ENCODE measurements at places on chromosomes 7 and 10.

DNA sequence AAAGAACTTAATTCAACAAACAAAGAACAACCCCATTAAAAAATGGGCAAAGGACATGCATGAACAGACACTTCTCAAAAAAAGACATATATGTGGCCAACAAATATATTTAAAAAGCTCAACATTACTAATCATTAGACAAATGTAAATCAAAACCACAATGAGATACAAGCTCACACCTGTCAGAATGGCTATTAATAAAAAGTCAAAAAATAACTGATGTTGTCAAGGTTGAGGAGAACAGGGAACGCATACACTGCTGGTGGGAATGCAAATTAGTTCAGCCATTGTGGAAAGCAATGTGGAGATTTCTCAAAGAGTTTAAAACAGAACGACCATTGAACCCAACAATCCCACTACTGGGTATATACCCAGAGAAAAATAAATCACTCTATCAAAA is 19.1 kb downstream of the ZFAND4 start:
- no peak for DNase-seq

GRCh38 chr10:119497243-119497642 is 45.3 kb downstream of the RGS10 start:
- no peak for DNase-seq

- DNase-seq = no peak
These were observed 38.6 kb downstream of the NEBL start for GRCh38 chr10:20858292-20859124.

- DNase-seq = no peak
These were observed 77.5 kb upstream of the NPVF start for GRCh38 chr7:25305831-25306230.

- no peak for DNase-seq
These were observed 194.4 kb downstream of the CXCL12 start for GRCh38 chr10:44190541-44190940.

GRCh38 chr7:48887500-48887899 is 36.8 kb upstream of the CDC14C start:
- DNase-seq = no peak

- DNase-seq = peak; percentile 66
These were observed 13.7 kb downstream of the RPS24 start for GRCh38 chr10:78047314-78047891.

GRCh38 chr7:84104826-84105225 is 89.8 kb downstream of the SEMA3A start:
- no peak for DNase-seq

- no peak for DNase-seq
These were observed 131.6 kb upstream of the EFCAB10 start for GRCh38 chr7:105712877-105713276.

DNA sequence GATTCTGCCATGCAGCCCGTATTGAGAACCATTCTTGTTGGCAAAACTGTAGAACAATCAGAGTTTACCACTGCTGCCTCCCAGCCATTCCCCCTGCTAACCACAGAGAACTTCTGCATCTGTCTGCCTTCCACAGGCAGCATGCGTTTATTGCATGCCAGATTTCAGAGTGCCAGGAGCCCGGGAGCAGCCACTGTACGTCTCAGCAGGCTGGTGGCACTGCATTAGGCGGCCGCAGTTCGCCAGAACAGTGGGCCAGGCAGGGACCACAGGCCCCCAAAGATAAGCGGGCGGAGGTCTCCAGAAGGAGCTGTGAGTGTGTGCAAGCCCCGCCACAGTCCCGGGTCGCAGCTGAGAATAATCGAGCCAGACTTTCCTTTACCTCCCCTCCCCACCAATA is 31.8 kb downstream of the ZNF467 start:
- DNase-seq = no peak

GRCh38 chr7:106309362-106309761 is 24.6 kb upstream of the NAMPT start:
- no peak for DNase-seq

DNA sequence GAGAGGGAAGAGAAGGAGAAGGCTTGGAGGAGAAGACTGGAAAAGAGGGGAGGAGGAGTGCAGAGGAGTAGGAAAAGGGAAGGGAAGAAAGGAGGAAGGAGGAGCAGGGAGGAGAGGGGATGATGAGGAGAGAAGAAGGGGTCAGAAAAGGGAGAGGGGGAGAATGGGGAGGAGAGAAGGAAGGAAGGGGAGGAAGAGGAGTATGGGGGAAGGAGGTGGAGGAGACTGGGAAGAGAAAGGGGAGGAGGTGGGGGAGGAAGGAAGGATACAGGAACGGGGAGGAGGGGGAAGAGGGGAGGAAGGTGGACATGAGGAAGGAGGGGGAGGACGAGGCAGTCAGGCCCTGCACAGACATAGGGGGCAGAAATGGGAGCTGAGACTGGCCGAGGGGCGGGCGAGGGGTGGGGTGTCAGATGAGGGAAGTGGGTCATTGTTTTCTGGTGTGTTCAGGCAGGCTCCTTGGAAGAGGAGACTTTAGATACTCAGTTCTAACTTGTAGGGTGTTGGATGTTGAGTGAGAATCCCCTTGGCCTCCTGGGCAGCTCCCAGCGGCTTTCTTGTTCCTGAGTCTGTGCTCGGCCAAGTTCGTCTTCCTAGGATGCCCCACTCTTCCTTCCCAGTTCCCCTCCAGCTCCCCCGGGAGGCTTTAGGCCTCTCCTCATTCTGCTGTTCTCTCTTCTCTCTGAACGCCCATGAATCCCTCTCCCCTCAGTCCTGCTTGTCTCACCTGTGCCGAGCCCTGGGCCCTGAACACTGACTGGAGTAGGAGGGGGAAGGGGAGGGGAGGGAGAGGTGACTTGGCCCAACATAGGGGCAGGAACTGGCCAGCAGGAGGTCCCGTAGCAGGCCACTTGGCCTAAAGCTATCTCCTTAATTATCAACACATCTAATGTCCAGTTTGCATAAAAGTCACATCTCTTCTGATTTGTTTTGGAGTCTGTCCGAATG is 12.8 kb upstream of the CRHR2 start:
- DNase-seq = no peak

DNA sequence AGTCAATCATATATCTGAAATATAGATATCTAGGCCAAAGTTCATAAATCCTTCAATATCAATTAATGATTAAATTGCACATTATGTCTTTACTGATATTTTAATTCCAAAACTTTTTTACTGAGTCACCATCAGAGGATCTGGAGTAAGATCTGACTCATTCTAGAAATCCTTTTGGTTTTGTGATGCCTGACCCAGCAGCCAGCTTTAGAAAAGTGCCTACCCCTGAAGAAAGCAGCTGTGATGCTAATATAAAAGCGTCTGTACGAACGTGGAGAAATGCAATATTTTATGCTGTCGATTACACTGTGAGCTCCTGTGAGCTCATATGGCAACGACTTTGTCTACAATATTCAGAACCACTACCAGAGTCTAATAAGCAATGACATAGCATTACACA is 142.5 kb upstream of the LRRTM3 start:
- DNase-seq = no peak

GRCh38 chr10:65497837-65498236 is 1428.0 kb upstream of the LRRTM3 start:
- DNase-seq = no peak

DNA sequence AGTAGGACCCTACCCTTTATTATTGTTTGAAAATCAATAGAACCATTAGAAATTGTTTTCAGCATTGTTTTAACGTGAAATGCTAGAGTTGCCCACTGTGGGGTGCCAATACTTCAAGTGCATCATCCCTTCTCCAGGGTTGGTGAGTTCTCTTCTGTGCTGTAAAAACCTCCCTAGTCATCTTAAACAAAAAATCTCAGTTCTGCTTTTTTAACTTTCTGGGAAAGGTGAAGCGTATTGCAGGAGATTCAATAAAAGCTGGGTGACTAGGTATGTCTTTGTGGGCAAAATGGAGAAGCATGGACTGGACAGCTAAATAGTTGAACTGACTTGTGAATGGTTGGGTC is 699.1 kb downstream of the SUGCT start:
- DNase-seq = no peak

- no peak for DNase-seq
These were observed 81.3 kb upstream of the SFMBT2 start for GRCh38 chr10:7491949-7492659.

GRCh38 chr7:98256431-98256830 is 4.4 kb upstream of the TECPR1 start:
- no peak for DNase-seq

GRCh38 chr7:148723846-148724245 is 25.1 kb downstream of the CUL1 start:
- no peak for DNase-seq

- peak; percentile 32 for DNase-seq
These were observed 481.5 kb upstream of the AKR1E2 start for GRCh38 chr10:4344492-4344994.

- DNase-seq = peak; percentile 81
These were observed 74.8 kb downstream of the DNAJB6 start for GRCh38 chr7:157411580-157411979.

- DNase-seq = no peak
These were observed 351.2 kb downstream of the LRMDA start for GRCh38 chr10:75782463-75783248.

DNA sequence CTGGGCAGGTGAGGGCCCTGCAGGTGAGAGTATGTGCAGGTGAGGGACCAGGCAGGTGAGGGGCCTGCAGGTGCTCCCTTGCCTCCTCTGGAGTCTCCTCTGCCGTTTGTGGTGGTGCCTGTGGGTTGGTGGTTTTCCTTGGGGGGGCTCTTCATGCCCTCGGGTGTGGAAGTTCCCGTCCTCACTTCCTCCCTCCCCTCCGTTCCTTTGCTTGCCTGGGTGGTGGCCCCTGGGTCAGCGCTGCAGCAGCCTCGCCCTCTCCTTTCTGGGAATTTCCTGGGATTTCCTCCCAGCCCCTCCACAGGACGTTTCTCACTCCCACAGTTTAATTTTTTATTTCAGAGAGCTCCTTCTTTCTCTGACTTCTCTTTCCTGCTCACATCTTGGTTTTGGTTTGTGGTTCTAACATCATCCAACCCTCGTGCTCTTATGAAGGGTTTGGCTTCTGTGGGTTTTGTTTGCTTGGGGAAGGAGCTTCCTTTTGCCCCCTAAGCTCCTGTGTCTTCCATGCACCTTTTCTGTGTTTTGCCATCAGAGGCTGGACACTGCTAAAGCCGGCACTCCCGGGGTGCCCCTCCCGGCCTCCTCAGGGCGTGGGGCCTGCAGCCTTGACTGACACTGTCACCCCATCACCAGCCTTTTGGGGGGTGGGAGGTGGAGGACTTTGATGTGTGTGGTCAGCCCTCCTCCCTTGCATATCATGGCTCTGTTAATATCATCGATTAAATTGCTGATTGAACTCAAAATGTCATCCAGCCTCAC is 29.2 kb upstream of the ADGRA1 start:
- DNase-seq = no peak

GRCh38 chr7:83751217-83751616 is 102.3 kb upstream of the SEMA3E start:
- DNase-seq = no peak

- DNase-seq = no peak
These were observed 38.2 kb upstream of the SLC26A4 start for GRCh38 chr7:107622429-107622828.
